Ureter (tissue), 1 donor: ENCODE measurements at places on chromosomes 3 and 15. TPM values are rescaled to one million over a fixed set of nuclear protein-coding genes. Genes with fewer than 3 reads are reported as not detected.

The AADACL2 gene
- not detected for total RNA-seq

DNA sequence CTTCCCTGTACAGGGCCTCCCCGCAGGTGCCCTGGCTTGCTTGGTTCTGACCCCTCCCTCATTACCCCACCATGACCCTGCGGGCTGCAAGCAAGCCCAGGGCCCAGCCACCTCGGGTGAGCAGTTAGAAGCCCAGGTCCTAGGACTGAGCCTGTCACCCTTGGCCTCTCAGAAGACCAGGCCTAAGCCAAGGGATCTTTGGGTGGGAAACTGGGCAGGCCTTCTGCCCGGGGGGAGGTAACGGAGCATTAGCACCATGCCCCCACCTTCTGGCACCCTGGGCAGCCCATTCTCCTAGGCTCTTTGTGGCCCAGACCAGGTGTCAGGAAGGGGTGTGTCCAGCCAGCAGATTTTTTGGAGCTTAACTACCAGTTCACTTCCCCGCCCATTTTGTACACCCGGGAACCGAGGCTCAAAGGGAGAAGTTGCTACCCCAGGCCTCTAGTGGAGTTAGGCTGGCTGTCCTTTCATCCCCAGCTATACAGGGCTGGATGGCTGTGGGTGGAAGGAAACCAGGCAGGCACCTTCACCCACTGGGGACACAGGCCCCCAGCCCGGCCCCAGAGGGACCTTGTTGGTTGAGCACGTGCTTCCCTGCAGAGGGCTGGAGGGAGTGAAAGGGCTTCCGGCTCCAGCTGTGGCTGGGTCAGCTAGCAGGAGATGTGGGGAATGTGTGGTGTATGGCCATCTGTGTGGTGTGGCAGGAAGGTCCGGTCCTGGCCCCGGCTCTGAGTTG is 1.4 kb downstream of the CSK start:
- DNase-seq, result no peak

The CGNL1 gene
- total RNA-seq, result 12.6 TPM

DNA sequence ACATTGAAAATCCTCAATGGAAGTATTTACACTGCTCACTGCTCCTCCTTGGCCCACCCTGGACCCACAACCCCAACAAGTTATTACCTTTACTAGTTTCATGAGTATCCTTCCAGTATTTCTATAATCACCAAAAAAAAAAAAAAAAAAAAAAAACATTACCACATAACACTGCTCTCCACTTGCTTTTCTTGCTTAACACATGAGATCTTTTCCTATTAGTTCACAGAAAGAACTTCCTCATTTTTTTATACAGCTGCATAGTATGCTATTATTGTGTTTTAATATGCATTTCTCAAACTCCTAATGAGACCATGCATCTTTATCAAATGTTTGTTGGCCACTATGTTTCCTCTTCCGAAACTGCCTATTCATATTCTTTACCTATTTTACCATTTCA is 14.6 kb downstream of the GABPB1 start:
- DNase-seq, result no peak

- no peak for DNase-seq
Measured at GRCh38 chr3:163971861-163972260, 1106.4 kb downstream of the SI start.

The ROPN1 gene
- not detected for total RNA-seq

The C3orf22 gene
- not detected for total RNA-seq

DNA sequence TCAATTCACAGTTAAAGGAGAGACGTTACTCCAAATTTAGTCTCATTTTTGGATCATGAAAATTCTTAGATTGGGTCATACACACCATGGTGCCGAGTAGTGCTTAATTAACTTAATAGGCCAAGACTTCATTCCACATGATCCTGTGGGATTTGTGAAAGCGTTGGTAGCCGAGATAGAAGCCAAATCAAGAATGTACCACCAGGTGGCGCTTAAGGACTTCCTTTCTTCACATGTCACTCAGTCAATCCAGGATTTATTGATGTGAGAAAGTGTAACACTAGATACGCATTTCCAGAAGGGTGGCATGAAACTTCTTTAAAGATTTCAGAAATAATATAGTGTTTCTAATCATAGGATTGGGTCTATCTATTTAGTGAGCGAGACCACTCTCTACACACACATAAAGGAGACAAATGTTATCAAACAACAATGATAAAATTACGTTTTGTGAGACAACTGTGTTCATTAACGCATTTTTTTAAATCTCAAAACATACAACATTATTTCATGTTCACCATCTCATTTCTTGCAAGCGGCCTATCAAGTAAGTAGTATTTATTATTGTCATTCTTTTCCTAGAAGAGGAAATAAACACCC is 436.1 kb downstream of the CHL1 start:
- DNase-seq, result peak; percentile 46

DNA sequence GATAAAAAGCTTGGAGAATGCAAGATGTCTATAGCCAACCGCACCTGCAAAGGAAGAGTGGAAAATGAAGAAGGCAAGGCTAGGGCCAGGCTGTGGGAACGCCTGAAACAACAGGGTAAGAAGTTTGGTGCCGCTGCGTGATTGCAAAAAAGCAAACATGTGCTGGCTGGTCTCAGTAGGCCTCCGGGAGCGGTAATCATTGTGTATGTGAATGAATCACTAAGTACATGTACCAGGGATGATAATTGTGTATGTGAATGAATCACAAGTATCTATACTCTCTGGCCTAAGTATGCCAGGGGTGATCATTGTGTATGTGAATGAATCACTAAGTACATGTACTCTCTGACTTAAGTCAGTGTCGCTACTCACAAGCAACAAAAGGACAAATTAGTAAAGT is 40.3 kb upstream of the PARL start:
- DNase-seq, result peak; percentile 66

DNA sequence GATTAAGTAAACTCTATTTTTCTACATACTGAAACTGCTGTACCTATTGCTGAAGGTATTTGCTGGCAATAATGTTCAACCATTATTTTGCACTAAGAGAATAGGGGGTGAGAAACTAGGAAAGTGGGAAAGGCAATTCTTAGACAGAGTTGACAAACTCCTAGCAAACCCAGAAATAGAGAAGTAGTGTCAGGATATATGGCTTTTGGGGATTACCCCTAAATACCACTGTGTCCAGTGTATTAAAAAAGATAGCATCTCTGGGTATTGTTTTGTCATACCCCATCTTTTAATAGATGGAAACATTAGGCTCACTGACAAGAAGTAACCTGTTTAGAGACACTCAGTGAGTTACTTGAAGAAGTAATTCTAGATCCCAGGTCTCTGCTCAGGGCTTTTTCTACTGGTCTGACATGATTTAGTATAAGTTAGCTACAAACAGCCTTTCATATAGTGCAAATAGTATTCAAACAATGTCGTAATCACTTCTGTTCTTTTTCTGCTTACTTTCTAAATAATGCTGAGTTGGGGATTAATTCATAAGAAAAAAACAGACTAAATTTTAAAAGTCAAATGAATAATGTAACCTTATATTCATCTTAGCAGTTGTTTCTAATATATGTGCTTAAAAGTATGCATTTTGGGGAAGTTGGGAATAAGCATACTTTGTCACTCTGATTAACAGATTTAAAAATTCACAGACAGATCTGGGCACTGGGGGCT is 107.2 kb downstream of the IL1RAP start:
- no peak for DNase-seq

The ROBO2 gene
- 0.39 TPM for total RNA-seq

DNA sequence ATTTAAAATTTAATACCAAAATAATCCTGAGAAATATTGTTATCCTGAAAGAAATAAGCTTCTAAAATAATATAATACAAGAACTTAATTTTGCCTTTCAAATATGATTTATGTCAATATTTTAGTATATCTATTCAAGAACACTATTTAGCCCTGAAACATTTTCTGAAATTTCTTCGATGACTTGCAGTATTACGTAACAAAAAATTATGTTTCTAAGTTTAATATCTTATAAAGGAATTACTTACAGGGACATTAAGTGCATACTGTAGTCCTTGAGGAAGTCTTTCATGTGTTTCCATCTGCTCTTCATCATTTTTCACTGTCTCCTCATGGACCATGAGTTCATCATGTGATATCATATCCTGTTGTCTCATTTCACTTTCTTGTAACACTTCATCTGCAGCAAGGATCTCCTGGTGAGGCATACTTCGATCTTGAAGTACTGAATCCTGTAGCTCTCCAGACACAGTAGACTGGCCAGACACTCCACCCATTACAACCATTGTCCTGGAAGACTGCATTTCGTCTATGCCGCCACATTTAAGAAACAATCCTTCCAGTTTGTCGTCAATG is 62.0 kb downstream of the ZNF148 start:
- DNase-seq, result no peak

The LINGO1 gene
- total RNA-seq, result 1.7 TPM

DNA sequence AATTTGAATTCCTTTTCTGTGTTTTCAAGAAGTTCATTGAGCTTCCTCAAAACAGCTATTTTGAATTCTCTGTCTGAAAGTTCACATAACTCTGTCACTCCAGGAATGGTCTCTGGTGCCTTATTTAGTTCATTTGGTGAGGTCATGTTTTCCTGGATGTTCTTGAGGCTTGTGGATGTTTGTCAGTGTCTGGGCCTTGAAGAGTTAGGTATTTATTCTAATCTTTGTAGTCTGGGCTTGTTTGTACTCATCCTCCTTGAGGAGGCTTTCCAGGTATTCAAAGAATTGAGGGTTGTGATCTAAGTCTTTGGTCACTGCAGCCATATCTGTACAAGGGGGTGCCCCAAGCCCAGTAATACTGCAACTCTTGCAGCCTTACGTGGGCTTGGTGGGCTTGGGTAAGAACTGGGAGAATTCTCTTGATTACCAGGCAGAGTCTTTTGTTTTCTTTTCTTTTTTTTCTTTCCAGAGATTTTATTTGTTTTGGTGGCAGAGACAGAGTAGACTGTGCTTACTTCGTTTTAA is 19.3 kb upstream of the CCNDBP1 start:
- DNase-seq, result no peak

DNA sequence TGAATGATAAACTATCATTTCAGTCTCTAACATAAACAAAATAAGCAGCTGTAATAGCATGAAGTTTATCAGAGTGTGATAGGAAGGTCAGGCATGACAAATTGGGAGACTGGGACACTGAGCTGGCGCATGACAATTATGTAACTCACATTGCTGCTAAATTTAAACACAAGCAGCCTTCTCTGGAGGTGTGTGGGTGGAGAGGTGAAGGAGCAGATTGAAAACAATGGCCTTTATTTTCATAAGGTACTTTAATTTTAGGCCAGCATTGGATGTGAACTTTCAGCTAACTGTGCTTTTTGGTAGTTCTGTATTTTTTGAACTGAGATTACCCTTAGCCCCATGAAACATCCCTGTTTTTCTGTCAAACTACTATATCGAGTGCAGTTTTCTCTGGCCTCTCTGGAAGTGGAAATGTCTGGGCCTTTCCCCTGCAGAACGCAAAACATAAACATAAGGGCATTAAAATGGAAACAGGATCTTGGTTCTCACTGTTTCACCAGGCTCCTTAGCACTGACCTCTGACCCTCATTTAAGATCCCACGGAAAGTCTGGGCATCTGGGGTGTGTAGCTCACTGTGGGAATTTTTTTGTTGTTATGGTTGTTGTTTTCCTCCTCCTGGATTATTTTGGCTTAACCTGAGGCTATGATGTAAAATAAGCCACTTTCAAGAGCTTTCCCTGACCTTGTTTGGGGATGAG is 160.1 kb upstream of the DPH6 start:
- no peak for DNase-seq

The DTWD1 gene
- total RNA-seq, result 42.9 TPM

GRCh38 chr3:191973820-191974219 is 512.9 kb downstream of the PYDC2 start:
- no peak for DNase-seq

GRCh38 chr15:79458491-79458890 is 26.4 kb downstream of the MINAR1 start:
- no peak for DNase-seq

GRCh38 chr15:32956711-32957110 is 237.8 kb downstream of the FMN1 start:
- DNase-seq, result no peak
